ENCODE measurements at places on chromosomes 3 and 15. TPM values are rescaled to one million over a fixed set of nuclear protein-coding genes. Genes with fewer than 3 reads are reported as not detected.

The LEO1 gene
- total RNA-seq: 25.5 TPM

The RPP25 gene
- 17.1 TPM for total RNA-seq

The LDHAL6B gene
- not detected for total RNA-seq

The PIK3CA gene
- 34.1 TPM for total RNA-seq

The PLD1 gene
- total RNA-seq: 21.1 TPM

The TEX55 gene
- not detected for total RNA-seq

The MOBP gene
- total RNA-seq: not detected

The CATSPER2 gene
- total RNA-seq: 1.8 TPM

The C15orf40 gene
- 14.6 TPM for total RNA-seq

The DPPA2 gene
- total RNA-seq: not detected

The SPTBN5 gene
- 2.3 TPM for total RNA-seq

The TGFBR2 gene
- 243 TPM for total RNA-seq

GRCh38 chr3:52480768-52481715, 14.1 kb upstream of the STAB1 start:
- peak overlapping the region; percentile 66 for H3K27ac ChIP-seq
- H3K4me3 ChIP-seq: no peak overlapping the region
- H3K27me3 ChIP-seq: no peaks in the 10 kb centered on the region
- H3K4me1 ChIP-seq: peaks cover 5% of the 10 kb centered on the region
- H3K36me3 ChIP-seq: peaks cover 27% of the 10 kb centered on the region
- DNase-seq: no peak

- no peaks in the 10 kb centered on the region for H3K27me3 ChIP-seq
- H3K4me3 ChIP-seq: peak overlapping the region; percentile 84
- DNase-seq: peak; percentile 76
- no peaks in the 10 kb centered on the region for H3K36me3 ChIP-seq
These were observed 6.4 kb downstream of the CELSR3 start for GRCh38 chr3:48656061-48656840.

- DNase-seq: no peak
- peak overlapping the region; percentile 86 for H3K4me3 ChIP-seq
- H3K36me3 ChIP-seq: no peaks in the 10 kb centered on the region
- no peaks in the 10 kb centered on the region for H3K27me3 ChIP-seq
These were observed 1.1 kb downstream of the PDIA5 start for GRCh38 chr3:123067689-123068600.

DNA sequence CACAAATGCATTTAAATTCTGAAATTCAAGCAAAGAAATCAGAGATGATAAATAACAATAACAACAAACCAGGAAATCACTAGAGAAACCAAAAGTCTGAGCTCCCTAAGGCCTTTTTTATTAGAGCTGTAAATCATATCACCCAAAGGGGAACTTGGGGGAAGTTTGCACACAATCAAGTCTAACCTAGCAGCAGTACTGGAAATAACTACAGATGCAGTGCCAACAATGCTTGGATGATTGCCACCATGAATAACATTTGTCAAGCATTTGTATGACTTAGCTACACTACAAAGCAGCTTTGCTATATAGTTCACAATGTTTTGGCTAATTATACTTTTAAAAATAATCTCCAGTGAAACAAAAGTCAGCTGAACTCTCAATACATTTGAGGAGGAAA, 27.8 kb downstream of the SHQ1 start:
- H3K4me3 ChIP-seq: no peak overlapping the region
- H3K27ac ChIP-seq: no peak overlapping the region
- no peaks in the 10 kb centered on the region for H3K27me3 ChIP-seq
- no peaks in the 10 kb centered on the region for H3K36me3 ChIP-seq

DNA sequence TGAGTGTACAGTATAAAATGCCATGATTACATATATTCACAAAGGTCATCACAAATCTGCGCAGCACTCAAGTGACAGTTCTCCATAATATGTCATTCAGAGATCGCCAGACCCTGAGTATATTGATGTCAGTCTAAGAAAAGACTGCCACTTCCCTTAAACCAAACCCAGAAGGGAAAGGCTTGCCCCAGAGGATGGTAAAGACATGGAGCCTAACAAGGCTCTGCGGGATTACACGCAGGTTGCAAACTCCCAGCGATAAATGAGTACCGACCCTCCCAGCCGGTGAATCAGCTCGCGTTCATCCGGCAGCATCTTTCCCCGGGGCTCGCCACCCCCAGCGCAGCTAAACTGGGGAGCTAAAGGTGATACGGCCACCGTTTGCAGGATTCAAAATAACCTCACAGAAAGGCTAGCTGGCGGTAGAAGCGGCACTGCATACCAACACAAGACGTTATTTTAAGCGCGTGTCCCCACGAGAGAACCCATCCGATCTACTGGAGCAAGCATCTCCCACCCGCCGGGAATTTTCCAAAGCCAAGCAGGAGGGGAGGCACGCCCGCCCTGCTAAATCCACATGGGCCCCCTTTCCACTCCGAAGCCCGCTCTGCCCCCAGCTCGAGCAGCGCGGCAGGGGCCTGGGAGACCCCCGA, 643 bp downstream of the MYO5A start:
- no peaks in the 10 kb centered on the region for H3K27me3 ChIP-seq
- peak overlapping the region; percentile 81 for H3K4me3 ChIP-seq
- peak; percentile 51 for DNase-seq

GRCh38 chr3:101248736-101249135, 71.6 kb downstream of the IMPG2 start:
- no peak overlapping the region for H3K27ac ChIP-seq
- H3K4me1 ChIP-seq: no peaks in the 10 kb centered on the region
- H3K36me3 ChIP-seq: no peaks in the 10 kb centered on the region

GRCh38 chr15:93477188-93477587, 388.2 kb upstream of the RGMA start:
- no peak overlapping the region for H3K27ac ChIP-seq
- no peaks in the 10 kb centered on the region for H3K36me3 ChIP-seq
- no peak overlapping the region for H3K4me3 ChIP-seq
- no peaks in the 10 kb centered on the region for H3K4me1 ChIP-seq

DNA sequence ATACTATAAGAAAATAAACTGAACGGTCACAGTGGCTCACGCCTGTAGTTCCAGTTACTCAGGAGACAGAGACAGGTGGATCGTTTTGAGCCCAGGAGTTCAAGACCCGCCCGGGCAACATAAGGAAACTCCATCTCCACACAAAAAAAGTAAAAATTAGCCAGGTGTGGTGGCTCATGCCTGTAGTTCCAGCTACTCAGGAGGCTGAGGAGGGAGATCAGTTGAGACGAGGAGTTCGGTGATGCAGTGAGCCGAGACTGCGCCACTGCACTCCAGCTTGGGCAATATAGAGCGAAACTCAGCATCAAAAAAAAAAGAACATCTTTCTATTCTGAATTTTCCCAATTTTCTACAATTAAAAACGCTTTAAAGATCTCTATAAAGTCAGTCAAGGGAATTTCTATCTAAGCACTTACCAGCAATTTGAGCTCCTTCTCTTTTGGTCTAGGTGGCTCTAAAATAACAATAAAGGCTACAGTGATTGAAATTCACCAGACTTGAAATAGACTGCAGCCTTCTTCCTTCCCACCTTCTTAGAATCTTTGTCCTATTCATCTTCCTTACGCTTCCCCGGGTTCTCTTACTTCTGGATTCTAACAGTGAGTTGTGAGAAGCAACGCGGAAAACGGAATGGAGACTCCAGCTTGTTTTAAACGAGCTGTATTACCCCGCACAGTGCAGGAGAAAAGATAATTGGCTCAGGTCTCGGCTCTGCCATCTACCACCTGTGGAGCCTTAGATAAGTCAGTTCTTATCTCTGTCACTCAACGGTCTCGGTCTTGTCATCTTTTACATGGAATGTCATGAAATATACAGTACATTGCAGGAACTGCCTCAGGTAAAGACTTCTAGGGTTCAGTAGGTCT, 812 bp upstream of the SEC62 start:
- H3K4me3 ChIP-seq: peak overlapping the region; percentile 79
- no peak for DNase-seq

GRCh38 chr15:63502137-63502766, 2.1 kb upstream of the USP3 start:
- H3K4me3 ChIP-seq: no peak overlapping the region
- peak overlapping the region; percentile 92 for H3K27ac ChIP-seq
- H3K27me3 ChIP-seq: no peaks in the 10 kb centered on the region
- H3K4me1 ChIP-seq: peaks cover 3% of the 10 kb centered on the region
- peak; percentile 50 for DNase-seq

DNA sequence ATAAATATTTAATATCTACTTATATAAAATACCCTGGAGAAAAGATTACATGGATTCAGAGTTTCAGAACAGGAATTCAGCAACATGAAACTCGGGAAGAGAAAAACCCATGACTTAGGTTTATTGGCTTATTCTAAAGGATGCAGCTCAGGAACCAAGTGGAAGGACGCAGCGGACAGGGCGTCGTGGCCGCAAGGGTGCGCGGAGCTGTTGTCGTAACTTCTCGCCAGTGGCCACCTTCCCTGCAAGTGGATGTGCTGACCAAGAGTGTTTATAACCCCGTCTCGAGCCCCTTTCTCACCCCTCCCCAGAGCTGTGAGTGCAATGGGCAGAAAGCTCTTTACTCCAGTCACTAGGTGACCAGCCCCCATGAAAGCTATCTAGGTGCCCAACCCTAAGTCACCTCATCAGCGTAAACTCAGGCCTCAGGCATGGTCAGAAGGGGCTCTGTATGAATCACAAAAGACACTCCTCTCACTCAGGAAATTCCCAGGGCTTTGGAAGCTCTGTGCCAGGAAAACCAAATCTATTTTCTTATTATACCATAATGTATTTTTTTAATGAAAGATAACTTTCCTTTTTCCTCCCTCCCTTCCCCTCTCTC, 77.3 kb downstream of the CHRNA7 start:
- no peak overlapping the region for H3K4me3 ChIP-seq
- no peaks in the 10 kb centered on the region for H3K36me3 ChIP-seq
- no peak overlapping the region for H3K27ac ChIP-seq
- no peaks in the 10 kb centered on the region for H3K27me3 ChIP-seq
- H3K4me1 ChIP-seq: no peaks in the 10 kb centered on the region
- no peak for DNase-seq

- no peak for DNase-seq
- H3K4me1 ChIP-seq: no peaks in the 10 kb centered on the region
- no peaks in the 10 kb centered on the region for H3K36me3 ChIP-seq
- H3K27ac ChIP-seq: no peak overlapping the region
- no peaks in the 10 kb centered on the region for H3K27me3 ChIP-seq
- no peak overlapping the region for H3K4me3 ChIP-seq
These were observed 6.1 kb downstream of the SHF start for GRCh38 chr15:45181491-45182285.

DNA sequence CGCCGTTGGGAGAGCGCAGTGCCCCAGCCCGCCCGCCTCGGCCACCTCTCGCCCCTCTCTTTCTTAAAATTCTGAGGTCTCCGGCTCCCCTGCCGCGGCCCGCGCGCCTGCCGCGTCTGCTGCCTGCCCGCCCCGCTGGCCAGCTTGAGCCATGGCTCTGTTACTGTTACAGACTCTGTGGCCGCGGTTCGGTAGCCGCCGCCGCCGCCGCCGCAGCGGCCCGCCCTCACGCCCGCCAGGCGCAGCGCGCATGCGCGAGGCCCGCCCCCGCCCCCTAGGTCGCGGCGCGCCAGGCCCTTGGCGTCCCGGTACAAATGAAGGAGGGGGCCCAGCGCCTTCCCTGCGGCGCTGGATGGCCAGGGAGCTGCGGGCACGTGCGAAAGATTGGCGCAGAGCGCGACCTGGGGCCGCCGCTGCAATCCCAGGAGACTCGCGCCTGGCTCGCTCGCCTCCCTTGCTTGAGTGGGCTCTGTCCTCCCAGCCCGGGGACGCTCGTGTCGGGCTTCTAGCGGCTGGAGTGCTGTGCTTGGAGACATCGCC, at the start of gene ONECUT1:
TSS of gene ONECUT1 (minus strand) at position 168 of the 540 bp plus-strand sequence. CDS start 452 bp downstream, outside the sequence.
- no peaks in the 10 kb centered on the region for H3K36me3 ChIP-seq
- peaks cover 93% of the 10 kb centered on the region for H3K27me3 ChIP-seq
- peak within 1 kb of the TSS; percentile 64 for H3K4me3 ChIP-seq
- no peaks in the 10 kb centered on the region for H3K4me1 ChIP-seq

GRCh38 chr3:126004217-126004616, 35.2 kb downstream of the ROPN1B start:
- no peak overlapping the region for H3K27ac ChIP-seq
- no peaks in the 10 kb centered on the region for H3K27me3 ChIP-seq
- no peak overlapping the region for H3K4me3 ChIP-seq
- no peaks in the 10 kb centered on the region for H3K4me1 ChIP-seq

DNA sequence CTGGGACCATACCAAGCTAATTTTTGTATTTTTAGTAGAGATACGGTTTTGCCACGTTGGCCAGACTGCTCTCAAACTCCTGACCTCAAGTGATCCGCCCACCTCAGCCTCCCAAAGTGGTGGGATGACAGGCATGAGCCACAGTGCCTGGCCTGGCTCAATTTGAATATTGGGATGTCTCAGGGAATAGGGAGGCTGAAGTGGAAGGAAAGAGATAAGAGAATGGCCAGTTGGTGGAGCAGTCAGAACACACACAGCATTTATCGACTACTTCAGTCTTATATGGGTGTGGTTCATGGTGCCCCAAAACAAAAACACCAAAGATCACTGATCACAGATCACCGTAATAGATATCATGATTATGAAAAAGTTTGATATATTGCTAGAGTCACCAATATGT, 144.4 kb downstream of the GMNC start:
- DNase-seq: no peak
- no peaks in the 10 kb centered on the region for H3K36me3 ChIP-seq
- no peak overlapping the region for H3K27ac ChIP-seq
- no peaks in the 10 kb centered on the region for H3K4me1 ChIP-seq
- no peaks in the 10 kb centered on the region for H3K27me3 ChIP-seq

DNA sequence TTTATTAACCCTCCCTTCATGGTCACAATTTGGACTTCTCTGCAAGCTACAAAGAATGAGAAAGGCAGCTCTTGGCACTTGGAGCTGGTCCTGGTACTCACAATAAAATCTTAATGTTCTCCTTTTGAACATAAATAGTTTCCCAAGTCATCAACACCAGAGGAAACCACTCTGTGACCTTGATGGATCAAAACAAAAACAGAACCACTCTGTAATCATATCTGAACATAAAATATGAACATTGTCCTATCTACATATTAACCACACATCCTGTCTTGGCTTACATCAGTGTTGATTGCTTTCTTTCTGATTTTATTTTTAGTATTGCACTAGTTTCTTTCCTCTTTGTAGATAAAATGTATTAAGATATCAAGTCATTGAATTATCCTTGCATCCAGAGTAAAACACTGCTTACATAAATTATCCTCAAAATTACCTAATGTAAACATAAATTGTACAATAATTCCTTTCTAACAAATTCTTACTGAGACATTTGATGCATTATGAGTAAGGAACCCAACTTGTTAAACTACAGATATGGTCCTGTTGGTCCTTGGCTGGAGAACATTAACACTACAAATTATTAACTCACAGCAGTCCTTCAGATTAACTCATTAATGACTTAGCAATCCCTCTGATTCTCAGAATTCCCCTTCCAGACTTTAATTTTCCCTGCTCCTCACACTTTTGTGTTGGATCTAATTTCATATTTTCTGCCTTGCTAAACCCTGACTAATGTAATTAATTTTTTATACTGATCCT, 860.5 kb downstream of the DIPK2A start:
- H3K27ac ChIP-seq: no peak overlapping the region
- no peaks in the 10 kb centered on the region for H3K27me3 ChIP-seq
- no peak for DNase-seq
- H3K4me3 ChIP-seq: no peak overlapping the region

Data from breast epithelium (tissue), 4 donors.